ENCODE measurements at places on chromosomes 12 and 14.
A peak's percentile ranks its signal among the peaks of the same experiment; 100 is the strongest.

GRCh38 chr14:50795142-50795541 is 35.8 kb downstream of the NIN start:
- no peak for DNase-seq
- peaks cover 48% of the 10 kb centered on the region for H3K36me3 ChIP-seq
- no peaks in the 10 kb centered on the region for H3K4me1 ChIP-seq
- H3K27ac ChIP-seq, result no peak overlapping the region
- no peak overlapping the region for H3K4me3 ChIP-seq

DNA sequence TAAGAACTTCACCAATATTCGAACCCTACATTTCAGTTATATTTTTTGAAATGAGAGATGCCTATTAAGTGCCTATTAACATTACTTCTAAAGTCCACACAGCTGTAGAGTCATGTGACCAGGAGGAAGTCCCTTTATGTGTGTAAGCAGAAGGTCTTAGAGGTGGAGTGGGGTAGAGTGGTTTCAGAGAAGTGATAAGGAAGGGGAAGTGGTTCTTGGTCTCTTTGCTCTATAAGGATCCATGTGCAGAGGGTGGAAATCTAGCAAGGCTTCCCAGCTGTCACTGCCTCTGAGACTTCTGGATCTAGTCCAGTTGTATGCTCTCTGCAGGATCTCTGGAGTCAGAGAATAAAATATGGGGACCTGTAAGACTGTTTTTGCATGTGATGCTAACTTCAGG is 673.9 kb downstream of the FLRT2 start:
- H3K4me1 ChIP-seq, result peaks cover 22% of the 10 kb centered on the region
- H3K27me3 ChIP-seq, result no peaks in the 10 kb centered on the region
- H3K4me3 ChIP-seq, result no peak overlapping the region
- no peaks in the 10 kb centered on the region for H3K36me3 ChIP-seq
- peak; percentile 68 for DNase-seq

DNA sequence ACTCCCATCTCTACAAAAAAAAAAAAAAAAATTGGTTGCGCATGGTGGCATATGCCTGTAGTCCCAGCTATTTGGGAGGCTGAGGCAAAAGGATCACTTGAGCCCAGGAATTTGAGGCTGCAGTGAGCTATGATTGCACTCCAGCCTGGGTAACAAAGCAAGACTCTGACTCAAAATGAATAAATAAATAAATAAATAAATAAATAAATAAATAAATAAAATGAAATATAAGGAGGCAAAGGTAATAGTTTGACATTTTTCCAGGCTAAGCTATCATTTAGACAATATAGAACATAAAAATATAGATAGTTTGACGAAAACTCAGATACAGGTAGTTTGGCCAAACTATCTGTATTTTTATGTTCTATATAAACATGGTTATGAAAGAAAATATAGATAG is 40.5 kb downstream of the ZCRB1 start:
- no peaks in the 10 kb centered on the region for H3K27me3 ChIP-seq
- no peak for DNase-seq
- no peaks in the 10 kb centered on the region for H3K36me3 ChIP-seq
- H3K4me1 ChIP-seq, result no peaks in the 10 kb centered on the region
- no peak overlapping the region for H3K4me3 ChIP-seq
- H3K27ac ChIP-seq, result no peak overlapping the region

GRCh38 chr14:50978888-50979287 is 34.6 kb upstream of the PYGL start:
- H3K36me3 ChIP-seq, result peaks cover 3% of the 10 kb centered on the region
- no peak for DNase-seq
- H3K4me3 ChIP-seq, result no peak overlapping the region
- no peaks in the 10 kb centered on the region for H3K4me1 ChIP-seq
- no peak overlapping the region for H3K27ac ChIP-seq

DNA sequence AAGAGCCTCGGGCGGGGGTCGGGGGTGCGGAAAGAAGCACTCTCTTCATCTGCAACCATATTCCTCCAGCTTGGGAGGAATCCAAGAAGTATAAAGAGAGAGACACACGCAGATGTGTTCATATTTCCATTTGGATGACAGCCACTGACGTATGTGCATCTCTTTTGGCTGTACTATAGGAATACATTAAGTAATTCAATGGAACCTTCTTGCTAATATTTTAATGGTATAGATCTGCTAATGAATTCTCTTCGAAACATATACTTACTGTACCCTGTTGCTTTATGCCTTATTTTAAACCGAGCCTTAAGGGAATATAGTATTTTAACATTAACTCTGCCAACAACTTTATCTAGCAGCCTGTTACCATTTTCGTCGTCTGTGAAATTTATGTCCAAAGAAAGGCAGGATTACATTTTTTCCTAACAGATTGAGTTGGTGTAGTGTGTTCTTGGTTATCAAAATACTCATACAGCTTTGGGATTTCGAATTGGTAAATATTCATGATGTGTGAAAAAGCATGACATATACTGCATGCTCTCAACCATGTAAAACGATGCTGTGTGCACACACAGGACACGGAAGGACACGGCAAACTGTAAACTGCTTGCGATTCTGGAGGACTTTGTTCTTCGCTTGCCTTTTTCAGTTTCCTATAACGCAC is 84.5 kb downstream of the CCDC88C start:
- H3K4me1 ChIP-seq, result no peaks in the 10 kb centered on the region
- no peak for DNase-seq
- H3K4me3 ChIP-seq, result no peak overlapping the region
- peaks cover 94% of the 10 kb centered on the region for H3K36me3 ChIP-seq
- no peak overlapping the region for H3K27ac ChIP-seq

DNA sequence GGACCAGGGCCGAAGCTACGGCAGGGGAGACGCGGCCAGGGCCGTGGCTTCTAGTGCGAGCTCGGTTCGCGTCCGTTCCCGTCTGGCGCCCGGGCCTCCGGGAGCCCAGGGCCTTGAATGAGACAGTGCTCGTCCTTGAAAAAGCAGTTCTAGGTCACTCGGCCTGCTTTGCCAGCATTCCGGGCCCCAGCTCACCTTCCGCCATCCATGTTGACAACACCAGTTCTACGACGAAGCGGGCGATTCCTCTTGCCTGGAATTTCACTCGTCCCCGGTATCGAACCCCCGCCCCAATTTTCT is 4.5 kb downstream of the OR10AD1 start:
- peaks cover 15% of the 10 kb centered on the region for H3K27me3 ChIP-seq
- no peaks in the 10 kb centered on the region for H3K4me1 ChIP-seq
- no peaks in the 10 kb centered on the region for H3K36me3 ChIP-seq

- DNase-seq, result no peak
- H3K4me1 ChIP-seq, result peaks cover 26% of the 10 kb centered on the region
- no peak overlapping the region for H3K27ac ChIP-seq
- H3K27me3 ChIP-seq, result no peaks in the 10 kb centered on the region
These were observed 24.3 kb upstream of the PCNX1 start for GRCh38 chr14:70882776-70883492.

GRCh38 chr14:75979648-75980565 is 1.9 kb downstream of the TGFB3 start:
- H3K27ac ChIP-seq, result no peak overlapping the region
- H3K4me3 ChIP-seq, result no peak overlapping the region
- H3K27me3 ChIP-seq, result peaks cover 4% of the 10 kb centered on the region
- no peak for DNase-seq

GRCh38 chr14:77311217-77311616 is 9.5 kb downstream of the POMT2 start:
- no peak overlapping the region for H3K4me3 ChIP-seq
- no peak overlapping the region for H3K27ac ChIP-seq
- no peaks in the 10 kb centered on the region for H3K27me3 ChIP-seq
- no peaks in the 10 kb centered on the region for H3K36me3 ChIP-seq

DNA sequence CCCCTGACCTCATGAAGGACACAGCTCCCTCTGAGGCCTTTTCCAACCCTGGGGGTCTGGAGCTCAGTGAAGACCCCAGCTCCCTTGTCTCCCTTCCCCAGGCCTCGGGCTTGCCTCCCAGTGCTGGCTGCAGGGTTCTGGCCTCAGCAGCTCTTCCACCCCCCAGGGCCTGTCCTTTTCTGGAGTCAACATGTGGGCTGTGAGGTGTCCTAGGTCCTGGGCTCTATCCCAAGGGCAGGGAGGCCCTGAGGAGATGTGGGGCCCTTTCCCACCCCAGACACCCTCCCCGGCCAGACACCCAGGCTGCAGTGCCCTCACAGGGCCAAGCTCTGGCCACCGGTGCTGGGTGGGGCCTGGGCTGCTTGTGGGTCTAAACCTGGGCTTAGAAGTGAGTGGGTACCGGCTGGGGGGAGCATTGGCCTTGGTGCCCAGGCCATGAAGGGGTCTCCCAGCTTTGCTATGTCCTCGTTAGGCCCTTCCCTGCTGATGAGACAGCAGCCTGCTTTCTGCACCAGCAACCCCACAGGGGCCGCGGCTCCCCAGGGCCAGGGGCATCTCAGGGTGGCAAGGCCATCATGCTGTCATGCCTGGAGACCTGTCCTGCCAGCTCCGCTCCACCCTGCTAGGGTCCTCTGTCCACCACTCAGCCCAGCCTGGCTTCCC is 2.7 kb upstream of the CRIP2 start:
- H3K4me3 ChIP-seq, result no peak overlapping the region
- no peak overlapping the region for H3K27ac ChIP-seq
- DNase-seq, result no peak
- H3K36me3 ChIP-seq, result peaks cover 28% of the 10 kb centered on the region
- no peaks in the 10 kb centered on the region for H3K27me3 ChIP-seq

- no peak overlapping the region for H3K27ac ChIP-seq
- DNase-seq, result no peak
- H3K4me3 ChIP-seq, result no peak overlapping the region
- H3K36me3 ChIP-seq, result no peaks in the 10 kb centered on the region
- peaks cover 9% of the 10 kb centered on the region for H3K4me1 ChIP-seq
These were observed 7.6 kb upstream of the STK38L start for GRCh38 chr12:27236498-27236897.

DNA sequence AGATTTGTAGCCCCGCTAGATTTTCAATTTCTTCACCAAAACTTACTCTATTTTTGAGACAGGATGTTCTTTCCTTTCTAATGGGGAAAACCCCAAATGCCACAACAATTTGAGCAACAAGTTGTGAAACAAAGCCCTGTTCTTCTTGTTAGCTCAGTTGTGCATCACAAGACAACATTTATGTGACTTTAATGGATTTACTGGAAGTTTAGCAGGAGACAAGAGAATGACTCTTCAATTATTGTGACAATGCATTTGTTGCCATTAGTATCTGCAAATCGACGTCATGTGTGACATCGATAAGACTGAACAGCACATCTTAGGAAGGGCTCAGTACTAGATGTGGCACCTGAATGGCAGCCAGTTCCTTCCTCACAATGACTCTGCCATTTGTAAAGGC is 1028.9 kb upstream of the TMEM132C start:
- H3K27ac ChIP-seq, result no peak overlapping the region
- no peaks in the 10 kb centered on the region for H3K36me3 ChIP-seq
- no peak for DNase-seq
- H3K4me1 ChIP-seq, result no peaks in the 10 kb centered on the region
- no peak overlapping the region for H3K4me3 ChIP-seq

- no peaks in the 10 kb centered on the region for H3K27me3 ChIP-seq
- H3K36me3 ChIP-seq, result peaks cover 84% of the 10 kb centered on the region
- H3K27ac ChIP-seq, result no peak overlapping the region
- DNase-seq, result no peak
- no peaks in the 10 kb centered on the region for H3K4me1 ChIP-seq
These were observed 51.5 kb downstream of the ZC3H14 start for GRCh38 chr14:88614218-88614907.

- no peak for DNase-seq
- no peak overlapping the region for H3K4me3 ChIP-seq
These were observed 520.7 kb downstream of the MED13L start for GRCh38 chr12:115756804-115757203.

- H3K27me3 ChIP-seq, result no peaks in the 10 kb centered on the region
- H3K4me3 ChIP-seq, result peak overlapping the region; percentile 51
- H3K36me3 ChIP-seq, result no peaks in the 10 kb centered on the region
- DNase-seq, result peak; percentile 43
These were observed 633 bp downstream of the STX2 start for GRCh38 chr12:130838284-130838950.

DNA sequence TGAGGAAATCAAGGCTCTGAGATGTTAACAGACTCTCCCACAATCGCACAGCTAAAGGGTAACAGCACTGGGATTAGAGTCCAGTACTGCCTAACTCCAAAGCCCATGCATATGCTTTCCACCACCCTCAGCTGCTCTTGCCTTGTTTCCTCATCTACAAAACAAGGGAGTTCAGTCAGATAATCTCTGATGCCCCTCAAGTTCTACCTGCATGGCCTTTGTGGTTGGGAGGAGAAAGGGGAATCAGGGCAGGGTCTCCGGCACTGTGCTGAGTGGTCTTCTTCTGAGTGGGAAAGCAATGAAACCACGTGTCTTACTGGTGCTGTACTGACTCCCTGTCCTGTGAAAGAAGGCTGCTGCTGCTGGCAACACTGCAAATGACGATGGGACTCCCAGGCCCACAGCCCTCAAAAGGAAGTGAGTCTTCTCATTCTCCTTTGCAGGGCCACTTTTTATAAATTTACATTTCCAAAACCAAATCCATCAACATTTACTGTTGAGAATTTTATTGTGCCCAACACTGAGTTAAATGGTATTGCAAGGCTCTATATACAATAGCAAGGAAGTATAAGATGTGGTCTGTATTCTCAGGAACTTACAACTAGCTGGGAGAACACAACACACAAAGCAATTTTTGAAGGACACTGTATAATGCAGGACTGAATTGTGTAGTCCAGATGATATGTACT is 19.7 kb upstream of the DUSP16 start:
- peaks cover 19% of the 10 kb centered on the region for H3K27me3 ChIP-seq
- DNase-seq, result no peak
- H3K4me3 ChIP-seq, result no peak overlapping the region
- no peaks in the 10 kb centered on the region for H3K4me1 ChIP-seq
- H3K36me3 ChIP-seq, result no peaks in the 10 kb centered on the region
